COR-L47 (cell line): ENCODE measurements at places on chromosomes 3 and 15.

DNA sequence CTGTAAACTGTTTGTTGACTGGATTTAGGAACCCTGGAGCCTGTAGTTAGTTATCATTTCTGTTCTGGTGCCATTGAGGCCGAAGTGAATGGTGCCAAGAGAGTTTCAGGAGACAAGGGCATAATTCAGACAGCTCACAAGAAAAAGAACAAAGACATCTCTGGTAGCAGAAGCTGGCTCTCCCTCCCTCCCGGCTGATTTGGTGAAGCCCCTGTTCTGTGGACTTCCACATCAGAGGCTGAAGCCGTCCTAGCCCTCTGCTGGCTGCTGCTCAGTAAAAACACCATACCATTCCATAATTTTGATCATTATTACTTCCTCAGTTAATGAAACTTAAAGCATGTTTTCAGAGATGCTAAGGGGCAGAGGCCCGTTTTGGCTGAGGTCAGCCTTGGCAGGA is 381.2 kb upstream of the WNT5A start:
- no peak for DNase-seq

- DNase-seq: no peak
Measured at GRCh38 chr3:55453886-55454496, 33.1 kb downstream of the WNT5A start.

DNA sequence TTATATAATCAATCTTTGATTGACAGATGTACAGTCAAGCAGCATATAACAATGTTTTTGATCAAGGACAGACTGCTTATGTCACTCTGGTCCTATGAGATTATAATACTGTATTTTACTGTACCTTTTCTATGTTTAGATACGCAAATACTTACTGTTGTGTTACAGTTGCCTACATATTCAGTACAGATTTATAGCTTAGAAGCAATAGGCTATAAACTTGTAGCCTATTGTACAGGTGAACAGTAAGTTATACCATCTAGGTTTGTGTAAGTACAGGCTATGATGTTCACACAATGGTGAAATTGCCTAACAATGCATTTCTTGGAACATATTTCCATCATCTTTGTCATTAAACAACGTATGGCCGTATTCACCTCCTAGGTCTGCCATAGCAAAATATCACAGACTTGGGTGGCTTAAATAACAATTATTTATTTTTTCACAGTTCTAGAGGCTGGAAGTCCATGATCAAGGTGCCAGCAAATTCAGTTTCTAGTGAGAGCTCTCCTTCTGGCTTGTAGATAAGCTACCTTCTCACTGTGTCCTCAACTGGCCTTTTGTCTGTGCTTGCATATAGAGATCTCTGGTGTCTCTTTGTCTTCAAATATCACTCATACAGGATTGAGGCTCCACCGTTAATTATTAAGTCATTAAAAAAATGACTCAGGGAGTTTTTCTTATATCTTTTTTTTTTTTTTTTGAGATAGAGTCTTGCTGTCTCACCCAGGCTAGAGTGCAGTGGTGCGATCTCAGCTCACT is 89.1 kb downstream of the EBLN2 start:
- no peak for DNase-seq

DNA sequence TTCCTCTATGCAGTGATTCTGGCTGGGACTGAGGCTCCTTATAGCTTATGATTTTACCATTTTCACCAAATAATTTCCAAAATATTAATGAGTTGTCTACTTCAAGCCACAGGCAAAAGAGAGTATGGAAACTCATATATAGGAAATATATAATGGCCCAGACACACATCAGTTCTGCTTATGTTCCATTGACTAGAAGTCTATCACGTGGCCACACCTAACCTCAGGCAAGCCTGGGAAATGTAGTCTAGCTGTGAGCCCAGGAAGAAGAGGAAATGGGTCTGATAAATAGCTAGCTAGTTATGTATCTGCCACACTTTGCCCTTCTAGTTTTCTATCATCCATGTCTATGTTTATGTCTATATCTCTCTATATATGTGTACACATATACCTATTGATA is 195.1 kb downstream of the OTOL1 start:
- DNase-seq: no peak

DNA sequence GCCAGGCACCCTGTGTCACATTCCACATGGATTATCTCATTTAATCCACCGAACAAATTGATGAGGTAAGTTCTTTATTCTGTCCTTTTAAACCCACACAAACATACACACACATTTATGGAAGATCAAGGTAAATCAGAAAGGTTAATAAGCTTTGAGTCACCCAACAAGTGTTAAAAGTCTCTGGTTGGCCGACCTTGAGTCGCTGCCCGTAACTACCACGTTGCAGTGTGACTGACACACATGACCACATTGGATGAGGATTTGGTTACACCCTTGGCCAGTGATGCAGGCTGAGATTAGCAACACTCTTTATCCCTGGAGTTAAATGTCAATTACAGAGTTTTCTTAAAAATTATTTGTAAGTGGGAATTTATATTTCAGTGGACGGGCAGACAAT is 19.2 kb downstream of the FOXP1 start:
- no peak for DNase-seq

DNA sequence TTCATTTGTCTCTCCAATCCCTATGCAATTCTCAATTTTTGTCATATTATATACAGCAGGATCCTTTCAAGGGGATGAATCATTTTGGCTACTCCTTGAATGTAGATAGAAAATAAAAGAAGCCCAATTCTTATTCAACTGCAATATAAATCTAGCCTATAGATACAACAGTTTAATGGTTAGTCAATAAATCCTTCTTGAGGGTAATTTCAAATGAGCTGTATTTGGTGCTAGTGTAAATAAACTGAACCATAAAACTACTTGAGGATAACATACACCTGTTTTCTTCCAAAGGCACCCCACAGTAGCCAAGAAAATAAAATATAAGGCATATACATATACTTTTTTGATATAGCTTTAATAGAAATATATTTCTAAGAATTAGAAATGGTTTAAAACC is 830.3 kb downstream of the ROBO1 start:
- DNase-seq: no peak

GRCh38 chr3:159645874-159646273 is 342.8 kb upstream of the IL12A start:
- no peak for DNase-seq

DNA sequence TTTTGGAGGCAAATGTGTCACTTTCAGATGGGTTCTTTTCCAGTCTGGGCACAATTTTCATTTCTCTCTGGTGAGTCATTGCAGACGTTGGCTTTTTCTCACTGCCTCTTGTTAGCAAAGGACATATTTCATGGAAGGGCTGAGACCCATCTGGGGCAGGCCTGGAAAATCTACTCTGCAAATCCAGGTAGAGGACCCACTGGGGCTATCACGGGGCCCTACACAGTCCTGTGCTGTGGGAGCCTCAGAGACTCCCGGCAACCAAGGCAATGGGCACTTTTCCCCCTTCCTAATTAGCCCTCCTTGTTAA is 58.0 kb downstream of the HRH1 start:
- no peak for DNase-seq

DNA sequence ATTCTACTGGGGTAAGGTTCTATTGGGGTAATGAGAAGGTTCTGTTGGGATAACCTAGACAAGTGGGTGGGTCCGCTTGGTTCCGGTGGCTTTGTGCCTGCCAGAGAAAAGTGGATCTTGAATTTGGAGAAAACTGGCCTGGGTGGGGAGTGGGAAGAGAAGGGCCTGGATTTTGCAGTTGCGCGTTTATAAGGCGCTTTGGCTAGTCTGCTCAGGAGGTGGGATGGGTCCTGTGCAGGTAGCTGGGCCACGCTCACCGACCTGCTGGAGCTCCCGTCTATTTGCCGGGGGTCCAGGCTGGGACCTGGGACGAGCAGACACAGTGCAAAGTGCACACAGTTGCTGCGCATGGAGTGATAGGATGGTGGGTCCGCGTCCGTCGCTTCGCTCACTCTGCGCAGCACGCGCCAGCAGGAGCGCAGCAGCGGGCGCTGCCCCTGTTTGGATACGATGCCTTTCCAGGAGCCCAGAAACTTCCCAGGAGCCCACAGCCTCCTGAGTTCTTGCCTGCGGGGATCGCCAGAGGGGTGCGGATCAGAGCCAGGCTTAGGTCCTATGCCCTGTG is 1.3 kb upstream of the AP3B2 start:
- no peak for DNase-seq

DNA sequence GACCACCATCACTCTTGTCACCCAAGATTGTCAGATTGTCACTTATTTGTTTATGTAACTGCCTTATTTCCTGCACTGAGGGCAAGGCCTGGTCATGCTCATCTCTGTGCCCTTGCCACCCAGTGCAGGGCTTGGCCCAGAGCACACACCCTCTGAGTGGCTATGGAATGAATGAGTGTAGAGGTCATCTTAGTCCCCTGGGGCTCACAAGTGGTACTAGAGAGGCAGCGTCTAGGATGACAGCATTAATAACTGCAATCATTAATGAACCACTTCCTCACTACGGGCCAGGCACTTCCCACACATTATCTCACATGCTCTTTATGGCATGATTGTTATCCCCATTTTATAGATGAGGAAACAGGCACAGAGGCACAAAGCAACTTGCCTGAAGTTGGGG is 117.0 kb downstream of the SMAD6 start:
- no peak for DNase-seq

GRCh38 chr15:70361891-70362290 is 264.2 kb upstream of the TLE3 start:
- DNase-seq: no peak

GRCh38 chr3:183579967-183580900 is 24.7 kb upstream of the KLHL6 start:
- no peak for DNase-seq

GRCh38 chr15:75161917-75162414 is 39.7 kb upstream of the C15orf39 start:
- DNase-seq: no peak

DNA sequence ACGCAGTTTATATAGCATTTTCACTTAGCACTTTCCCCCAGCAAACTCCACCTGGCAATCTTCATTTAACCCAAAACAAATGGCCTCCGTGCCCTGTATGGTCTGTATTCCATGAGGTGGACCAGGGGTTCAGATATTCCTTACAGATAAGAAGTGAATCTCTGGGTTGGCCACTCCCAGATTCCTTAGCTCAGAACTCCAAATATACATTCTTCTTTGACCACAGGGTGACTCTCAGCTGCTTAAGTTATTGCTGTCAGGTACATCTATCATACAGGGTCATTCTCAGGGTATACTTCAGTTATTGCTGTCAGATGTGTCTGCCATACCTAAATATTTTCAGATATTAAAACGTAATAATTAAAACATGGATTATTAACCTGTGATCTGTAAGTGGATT is 229.8 kb downstream of the TBL1XR1 start:
- DNase-seq: no peak

DNA sequence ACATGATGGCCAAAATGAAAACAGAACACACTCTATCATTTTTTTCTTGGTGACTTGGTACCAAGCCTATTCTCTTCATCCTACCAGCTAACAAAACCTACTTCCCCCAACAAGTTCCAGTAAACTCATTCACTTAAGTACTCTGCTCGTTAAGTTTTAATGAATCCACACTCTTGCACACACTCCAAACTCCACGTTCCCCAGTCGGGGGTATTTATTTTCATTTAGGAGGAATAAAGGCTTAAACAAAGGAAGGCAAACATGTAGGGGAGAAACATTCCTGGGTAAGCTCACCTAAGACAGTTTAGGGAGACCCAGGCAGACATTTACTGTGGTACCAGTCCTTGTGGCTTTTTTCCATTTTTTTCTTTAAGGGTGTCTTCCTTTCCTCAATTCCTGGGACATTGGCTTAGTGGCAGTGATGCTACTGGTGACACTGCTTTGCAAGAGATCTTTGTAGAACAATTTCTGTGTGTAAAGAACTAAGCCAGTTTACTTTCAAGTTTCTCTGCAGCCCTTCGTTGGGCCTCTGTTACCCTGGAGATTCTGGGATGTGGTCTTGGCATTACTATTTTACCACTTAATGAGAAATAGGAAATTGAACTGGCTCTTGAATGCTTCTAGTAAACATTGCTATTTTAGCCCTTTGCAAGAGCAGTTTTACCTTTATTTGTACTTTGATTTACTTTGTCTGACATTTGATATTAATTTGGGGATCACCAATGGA is 117.3 kb upstream of the C15orf61 start:
- DNase-seq: no peak

DNA sequence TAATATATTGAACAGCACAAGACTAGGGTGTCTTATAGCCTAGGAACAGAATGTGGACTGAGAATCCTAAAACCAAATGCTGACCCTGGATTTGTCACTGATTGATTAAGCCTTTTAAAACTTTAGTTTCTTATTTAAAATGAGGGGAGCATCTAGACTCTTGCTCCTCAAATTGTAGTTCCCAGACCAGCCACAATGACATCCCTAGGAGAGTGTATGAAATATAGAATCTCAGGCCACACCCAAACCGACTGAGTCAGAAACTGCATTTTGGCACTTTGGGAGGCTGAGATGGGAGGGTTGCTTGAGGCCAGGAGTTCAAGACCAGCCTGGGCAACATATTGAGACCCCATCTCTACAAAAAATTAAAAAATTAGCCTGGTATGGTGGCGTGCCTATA is 287.8 kb upstream of the UMPS start:
- no peak for DNase-seq

- no peak for DNase-seq
Measured at GRCh38 chr3:192869131-192870031, 48.3 kb downstream of the MB21D2 start.

GRCh38 chr3:46272028-46272451 is 29.8 kb downstream of the CCR3 start:
- DNase-seq: no peak

DNA sequence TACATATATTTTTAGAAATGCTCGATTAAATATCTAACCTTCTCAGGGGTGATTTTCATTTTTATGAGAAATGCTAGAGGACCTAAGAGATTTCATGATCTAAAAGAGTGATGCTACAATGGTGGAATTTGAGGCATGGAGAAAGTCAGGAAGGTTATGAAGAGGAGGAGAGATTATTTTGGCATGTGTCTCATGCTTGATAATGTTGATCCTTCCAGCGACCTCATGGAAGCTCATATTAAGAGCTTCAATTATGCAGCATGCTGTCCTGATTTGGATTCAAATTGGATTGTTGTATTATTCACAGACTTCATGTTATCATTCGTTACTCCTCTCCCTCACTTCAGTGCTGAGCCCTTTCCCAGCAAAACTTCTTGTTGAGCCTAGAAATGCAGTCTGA is 112.5 kb downstream of the RAP2B start:
- no peak for DNase-seq

GRCh38 chr3:114420072-114420471 is 126.2 kb downstream of the TIGIT start:
- no peak for DNase-seq

GRCh38 chr3:124360155-124360554 is 368.2 kb upstream of the ROPN1 start:
- no peak for DNase-seq
